ENCODE measurements at places on chromosomes 11 and 22. TPM values are rescaled to one million over a fixed set of nuclear protein-coding genes. Genes with fewer than 3 reads are reported as not detected.

The SLN gene
- total RNA-seq: not detected

The SPDYC gene
- total RNA-seq: not detected

DNA sequence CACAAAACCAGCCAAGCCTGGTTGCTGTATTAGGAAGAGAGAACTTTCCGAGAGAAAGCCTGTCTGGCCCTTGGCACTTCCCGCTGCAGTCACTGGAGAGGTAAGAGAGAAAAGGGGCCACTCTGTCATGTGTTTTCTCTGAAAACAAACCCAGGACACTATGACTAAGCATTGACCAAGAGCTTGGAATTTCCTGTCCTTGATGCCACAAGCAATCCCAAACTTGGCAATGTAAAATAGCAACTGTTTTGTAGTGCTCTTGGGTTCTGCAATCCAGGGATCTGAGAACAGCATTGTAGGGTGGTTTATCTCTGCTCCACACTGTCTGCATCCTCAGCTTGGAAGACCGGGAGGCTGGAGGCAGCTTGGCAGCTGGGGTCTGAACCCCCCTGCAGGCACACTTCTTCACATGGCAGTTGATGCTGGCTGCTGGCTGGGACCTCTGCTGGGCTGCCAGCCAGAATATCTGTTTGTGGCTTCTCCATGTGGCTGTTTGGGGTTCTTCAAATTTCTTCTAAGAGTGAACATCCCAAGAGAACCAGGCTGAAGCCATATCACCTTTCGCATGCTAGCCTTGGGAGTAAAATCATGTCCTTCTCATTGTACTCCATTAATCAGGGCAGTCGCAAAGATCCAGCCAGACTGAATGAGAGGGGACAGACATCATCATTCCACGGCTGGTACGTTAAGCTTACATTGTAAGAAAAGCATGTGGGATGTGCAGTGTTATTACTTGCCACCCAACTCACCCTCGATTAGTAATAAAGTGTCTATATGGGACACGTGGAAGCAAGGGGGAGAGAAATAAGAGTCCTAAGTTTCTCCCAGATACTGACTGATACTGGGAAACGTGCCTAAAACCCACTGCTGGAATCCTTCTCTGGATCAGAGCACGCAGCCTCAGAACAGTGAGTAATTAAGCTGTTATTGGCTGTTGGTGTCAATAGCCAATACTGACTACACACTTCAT is 537.4 kb upstream of the B3GAT1 start:
- no peak for DNase-seq

DNA sequence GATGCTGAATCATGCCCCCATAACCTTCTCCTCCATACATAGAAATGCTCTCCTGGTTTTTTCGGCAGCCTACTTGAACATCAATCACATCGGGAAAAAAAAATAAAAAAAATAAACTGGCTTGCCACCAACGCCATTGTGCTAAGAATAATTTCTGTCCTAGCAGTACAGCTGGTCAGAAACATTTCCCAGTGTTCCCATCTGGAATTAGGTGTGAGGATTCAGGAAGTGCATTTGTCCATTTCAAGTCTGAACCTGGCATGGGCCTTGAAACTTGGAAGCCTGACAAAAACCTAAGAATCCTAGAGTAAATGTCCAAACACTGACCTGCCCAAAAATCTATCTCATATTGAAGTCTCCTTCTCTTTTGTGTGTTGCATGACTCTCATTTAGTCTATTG is 16.6 kb upstream of the NAV2 start:
- DNase-seq: no peak

DNA sequence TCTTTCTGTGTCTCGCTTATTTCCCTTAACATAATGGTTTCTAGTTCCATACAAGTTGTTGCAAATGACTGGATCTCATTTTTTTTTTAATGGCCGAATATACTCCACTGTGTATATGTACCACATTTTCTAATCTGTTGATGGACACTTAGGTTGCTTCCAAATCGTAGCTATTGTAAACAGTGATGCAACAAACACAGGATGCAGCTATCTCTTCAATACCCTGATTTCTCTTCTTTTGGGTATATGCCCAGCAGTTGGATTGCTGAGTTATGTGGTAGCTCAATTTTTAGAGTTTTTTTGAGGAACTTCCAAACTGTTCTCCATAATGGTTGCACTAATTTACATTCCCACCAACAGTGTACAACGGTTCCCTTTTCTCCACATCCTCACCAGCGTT is 100.4 kb upstream of the CHORDC1 start:
- DNase-seq: no peak

DNA sequence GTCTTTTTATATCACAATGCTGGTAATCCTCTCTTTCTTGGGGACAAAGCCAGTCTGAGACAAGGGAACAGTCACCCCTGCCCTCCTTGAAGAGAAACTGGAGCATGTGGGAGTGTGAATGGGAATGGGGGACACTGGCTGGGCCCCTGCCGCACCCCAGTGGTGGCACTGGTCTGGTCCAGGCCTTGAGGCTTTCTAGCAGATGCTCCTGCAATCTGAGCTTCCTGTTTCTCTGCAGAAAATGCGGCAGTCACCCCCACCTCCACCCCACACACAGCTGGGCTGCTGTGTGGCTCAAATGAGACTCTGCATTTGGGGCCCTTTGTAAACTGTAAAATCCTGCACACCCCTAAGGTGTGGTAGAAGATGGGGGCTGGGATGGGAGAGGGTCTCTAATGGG is 6.6 kb upstream of the MARK2 start:
- no peak for DNase-seq

- no peak for DNase-seq
Measured at GRCh38 chr11:16953663-16954062, 60.6 kb downstream of the PLEKHA7 start.

DNA sequence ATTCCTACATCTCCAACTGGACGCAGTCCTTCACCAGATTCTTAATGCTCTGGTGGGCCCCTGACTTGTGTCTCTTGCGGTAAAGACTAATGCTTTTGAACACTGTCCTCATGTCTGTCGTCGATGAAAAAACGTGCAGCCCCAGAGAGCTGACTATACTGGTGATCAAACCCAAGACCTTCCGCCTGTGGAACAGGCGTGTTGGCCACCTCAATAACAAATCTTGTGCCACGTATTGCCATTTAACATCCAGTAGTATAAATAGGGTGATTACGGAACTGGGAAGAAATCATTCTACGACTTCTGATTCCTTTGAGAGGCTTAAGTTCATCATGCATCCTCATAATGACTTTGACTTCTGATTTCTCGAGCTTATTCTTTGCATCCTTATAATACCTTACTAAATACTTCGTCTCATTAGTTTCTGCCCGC is 45.6 kb downstream of the OR4D9 start:
- DNase-seq: no peak

GRCh38 chr22:36900225-36900624 is 13.2 kb upstream of the CSF2RB start:
- DNase-seq: no peak

- DNase-seq: no peak
Measured at GRCh38 chr11:2102132-2102882, 36.9 kb downstream of the IGF2 start.

- DNase-seq: no peak
Measured at GRCh38 chr11:74418509-74418895, 20.3 kb upstream of the PGM2L1 start.

- DNase-seq: no peak
Measured at GRCh38 chr22:30600921-30601320, 6.1 kb upstream of the TCN2 start.

DNA sequence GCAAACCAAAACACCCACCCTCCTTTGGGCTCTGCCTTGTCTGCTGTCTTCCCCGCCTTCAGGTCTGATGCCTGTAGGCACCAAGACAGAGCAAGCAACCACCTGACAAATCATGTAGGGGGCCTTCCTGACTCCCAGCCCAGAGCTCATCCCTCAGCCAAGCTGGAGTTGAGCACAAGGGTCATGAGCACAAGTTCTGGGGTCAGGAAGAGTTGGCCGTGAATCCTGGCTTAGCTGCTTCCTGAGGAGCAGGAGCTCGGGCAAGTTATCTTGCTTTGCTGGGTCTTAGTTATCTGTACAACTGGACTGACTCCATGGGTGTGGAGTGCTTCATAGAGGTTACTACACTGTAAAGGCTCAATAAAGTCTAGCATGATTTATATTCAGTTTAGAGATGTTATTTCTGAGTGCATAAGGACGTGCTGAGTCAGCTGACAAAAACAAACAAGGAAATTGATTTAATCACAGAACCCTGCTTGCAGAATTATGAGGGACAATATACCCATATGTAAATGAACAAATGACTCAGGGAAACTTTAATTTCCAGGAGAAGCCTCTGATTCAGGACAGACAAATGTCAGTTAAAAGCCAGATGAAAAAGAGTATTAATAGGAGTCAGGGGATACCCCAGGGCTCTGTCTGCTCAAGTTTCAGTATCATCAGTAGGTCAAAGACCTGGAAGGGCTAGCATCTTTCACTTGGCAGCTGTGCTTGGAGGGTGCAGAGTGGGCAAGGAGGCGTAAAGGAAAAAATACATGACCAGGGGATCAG is 15.0 kb upstream of the APOA1 start:
- no peak for DNase-seq

GRCh38 chr11:71173709-71174108 is 78.7 kb downstream of the SHANK2 start:
- no peak for DNase-seq

- no peak for DNase-seq
Measured at GRCh38 chr11:79939111-79939510, 498.3 kb upstream of the TENM4 start.

DNA sequence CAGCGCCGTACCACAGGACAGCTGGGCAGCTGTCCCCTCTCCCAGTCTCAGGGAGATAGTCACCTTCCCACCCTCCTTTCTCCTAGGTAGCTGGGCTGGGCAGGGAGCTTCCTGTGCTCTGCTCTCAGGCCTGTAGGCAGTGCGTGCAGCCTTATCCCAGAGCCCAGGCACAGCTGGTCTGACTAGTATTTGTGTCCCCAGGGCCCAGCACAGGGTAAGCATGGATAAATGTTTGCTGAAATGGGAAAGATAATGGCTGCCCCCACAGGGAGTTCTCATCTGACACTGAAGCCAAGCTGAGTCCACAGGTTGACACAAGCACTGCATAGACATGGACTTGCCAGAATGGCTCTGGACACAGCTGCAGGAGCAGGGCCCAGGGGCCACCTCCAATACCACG is 9.8 kb downstream of the SLC15A3 start:
- DNase-seq: no peak

- DNase-seq: no peak
Measured at GRCh38 chr11:77213589-77214428, 85.8 kb downstream of the MYO7A start.

- DNase-seq: no peak
Measured at GRCh38 chr11:26287067-26287518, 44.8 kb upstream of the ANO3 start.

DNA sequence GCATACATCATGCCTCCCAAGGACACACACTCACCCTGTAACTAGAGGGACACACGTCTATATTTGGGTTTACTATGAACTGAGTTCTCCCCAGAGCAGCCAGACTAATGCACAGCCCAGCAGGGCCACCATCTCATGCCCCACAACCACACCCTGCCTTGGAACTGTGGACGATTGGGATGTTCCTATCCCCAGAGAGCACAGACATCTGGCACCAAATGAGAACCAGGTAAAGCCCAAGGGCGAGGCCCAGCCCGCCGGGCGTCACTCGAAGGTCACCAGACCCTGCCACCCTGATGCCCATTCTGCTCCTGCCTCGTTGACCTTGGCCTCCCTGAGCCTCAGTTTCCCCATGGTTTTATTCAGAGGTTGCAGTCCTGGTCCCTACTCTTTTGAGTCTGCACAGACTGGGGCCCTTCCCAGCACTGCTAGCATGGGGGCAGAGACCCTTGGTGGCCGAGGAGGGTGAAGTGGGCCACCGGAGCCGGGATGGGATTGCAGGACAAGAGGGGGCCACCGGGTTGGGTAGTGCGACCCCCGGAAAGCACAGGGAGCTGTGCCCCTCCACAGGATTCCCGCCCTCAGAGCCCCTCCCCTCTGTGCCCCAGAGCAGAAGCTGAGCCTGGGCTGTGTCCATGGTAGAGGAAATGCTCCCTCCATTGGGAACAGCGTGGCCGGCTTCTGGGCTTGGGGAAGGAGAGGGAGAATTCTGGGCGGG is 56.8 kb downstream of the IGLL5 start:
- DNase-seq: peak; percentile 2

DNA sequence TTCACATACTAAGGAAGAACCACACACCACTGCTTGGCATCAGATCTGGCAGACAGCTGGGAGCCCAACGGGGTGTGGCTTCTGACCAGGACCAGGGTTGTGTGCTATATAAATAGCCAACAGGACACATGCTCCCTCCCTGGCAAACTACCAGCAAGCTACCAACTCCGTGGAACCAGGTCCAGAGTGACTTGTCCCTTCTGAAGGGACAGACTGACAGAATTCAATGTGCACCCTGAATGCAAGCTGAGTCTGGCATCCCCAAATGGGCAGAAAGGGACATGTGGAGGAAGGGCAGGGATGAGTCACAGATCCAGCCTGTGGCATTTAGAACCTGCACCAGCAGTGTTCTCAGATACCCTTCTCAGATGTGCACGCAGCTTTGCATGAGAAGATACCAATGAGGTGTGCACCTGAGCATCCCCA is 92.9 kb downstream of the MICAL3 start:
- no peak for DNase-seq

DNA sequence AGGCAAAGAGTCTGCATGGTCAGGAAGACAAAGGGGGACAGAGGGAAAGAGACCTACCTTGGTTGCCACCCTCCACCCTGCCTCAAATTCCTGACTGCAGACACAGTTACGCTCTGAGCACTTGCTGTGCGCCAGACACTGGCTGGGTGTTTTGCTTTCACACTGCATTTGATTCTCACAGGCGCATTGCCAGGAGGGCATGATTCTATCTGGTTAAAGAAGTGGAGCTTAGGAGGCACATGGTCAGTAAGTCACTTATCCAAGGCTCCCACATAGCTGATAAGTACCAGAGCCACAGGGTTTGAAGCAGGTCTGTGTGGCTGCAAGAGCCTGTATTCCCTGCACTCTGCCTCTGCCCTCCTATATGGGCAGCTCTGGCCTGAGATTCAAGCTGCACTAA is 103.9 kb downstream of the TIMP3 start:
- no peak for DNase-seq

Measured in endothelial cell (in vitro differentiated cells).